Amniotic stem cell (primary cell): ENCODE measurements at places on chromosomes 3 and 15.

DNA sequence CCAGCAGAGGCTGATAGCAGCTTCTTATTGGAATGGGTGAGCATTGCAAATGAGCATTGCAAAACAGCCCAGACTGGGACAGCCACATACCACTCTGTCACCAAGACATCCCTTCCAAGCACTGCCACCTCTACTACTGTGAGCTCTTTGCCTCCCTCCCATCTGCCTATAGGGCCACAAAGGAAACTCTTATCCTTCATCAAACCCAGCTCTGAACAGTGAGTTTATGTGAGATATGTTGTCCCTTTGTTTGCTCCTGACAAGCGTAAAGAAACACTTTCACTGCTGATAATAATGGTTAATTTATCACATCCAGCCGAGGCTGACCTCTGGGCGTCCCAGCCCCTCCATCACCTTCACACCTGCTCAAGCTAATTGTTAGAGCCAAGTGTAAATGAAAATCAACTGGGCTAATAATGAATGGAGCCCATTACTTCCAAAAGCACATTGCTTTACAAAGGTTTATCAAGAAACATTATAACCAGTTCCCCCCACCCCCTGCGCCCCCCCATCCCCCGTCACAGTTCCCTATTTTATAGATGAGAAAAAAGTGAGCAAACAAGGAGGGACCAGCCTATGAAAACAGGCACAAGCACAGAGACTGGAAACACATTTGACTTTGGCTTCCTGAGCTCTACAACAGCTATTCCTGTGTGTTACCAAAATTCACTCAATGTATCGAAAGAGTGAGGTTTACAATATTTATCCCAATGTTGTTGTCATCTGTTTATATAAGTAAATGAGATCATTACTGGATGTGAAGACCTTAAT lies 146.3 kb downstream of the ANXA2 start:
- DNase-seq = no peak

- no peak for DNase-seq
Observed at GRCh38 chr3:197674741-197675562, 61.8 kb downstream of the RUBCN start.

GRCh38 chr15:90040618-90041017 lies 39.5 kb downstream of the ZNF710 start:
- DNase-seq = no peak

GRCh38 chr15:69457304-69458280 lies 5.0 kb downstream of the RPLP1 start:
- DNase-seq = no peak
